CD4-positive, alpha-beta T cell treated with Interleukin-17A for 1 hour (primary cell): ENCODE measurements at places on chromosomes 13 and 19.
A peak's percentile ranks its signal among the peaks of the same experiment; 100 is the strongest.

DNA sequence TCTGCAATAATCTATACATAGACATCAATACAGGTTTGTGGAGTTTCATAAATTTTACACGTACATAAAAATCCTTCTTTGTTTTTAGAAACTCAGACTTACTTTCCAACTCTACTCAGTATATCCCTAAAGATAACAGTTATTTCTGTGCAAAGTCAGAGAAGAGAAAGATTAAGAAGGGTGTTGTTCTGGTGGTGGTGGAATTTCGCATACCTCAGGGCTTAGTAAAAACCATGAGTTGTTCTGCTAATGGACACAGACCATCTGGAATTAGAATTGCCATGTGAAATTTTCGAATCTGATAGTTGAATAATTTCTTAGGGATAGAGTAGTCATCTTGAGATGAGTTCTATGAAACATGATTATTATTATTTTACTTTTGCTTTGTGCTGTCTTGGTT is 102.7 kb downstream of the ZAR1L start:
- DNase-seq, result no peak

- no peak for DNase-seq
Observed at GRCh38 chr13:73465617-73465971, 406.8 kb downstream of the KLF5 start.

DNA sequence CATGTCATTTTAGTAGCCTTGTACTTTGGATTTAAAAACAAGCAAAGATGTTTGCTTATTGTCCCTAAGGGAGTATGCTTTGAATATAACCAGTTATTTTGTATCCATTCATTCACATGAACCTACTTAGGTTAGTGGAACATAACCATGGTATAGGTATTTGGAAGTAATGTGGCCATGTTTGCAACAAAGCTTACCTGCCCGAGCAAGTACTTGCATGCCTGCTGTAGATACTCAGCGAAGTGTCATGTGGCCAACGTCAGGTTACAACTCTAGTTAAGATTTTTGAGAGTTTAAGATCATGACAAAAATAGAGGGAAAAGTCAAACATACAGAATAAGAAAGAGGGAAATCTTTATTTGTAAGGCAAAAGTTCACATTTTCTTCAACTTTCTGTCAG is 57.2 kb downstream of the COG6 start:
- DNase-seq, result no peak

GRCh38 chr19:1155352-1156304 is 18.4 kb downstream of the SBNO2 start:
- DNase-seq, result no peak

GRCh38 chr13:68944272-68944671 is 1163.4 kb upstream of the ATXN8OS start:
- no peak for DNase-seq

- DNase-seq, result no peak
Observed at GRCh38 chr13:28854657-28855056, 34.5 kb downstream of the MTUS2 start.

GRCh38 chr13:99150575-99151361 is 49.9 kb upstream of the UBAC2 start:
- no peak for DNase-seq

- no peak for DNase-seq
Observed at GRCh38 chr19:1017115-1017905, 3.6 kb downstream of the TMEM259 start.

DNA sequence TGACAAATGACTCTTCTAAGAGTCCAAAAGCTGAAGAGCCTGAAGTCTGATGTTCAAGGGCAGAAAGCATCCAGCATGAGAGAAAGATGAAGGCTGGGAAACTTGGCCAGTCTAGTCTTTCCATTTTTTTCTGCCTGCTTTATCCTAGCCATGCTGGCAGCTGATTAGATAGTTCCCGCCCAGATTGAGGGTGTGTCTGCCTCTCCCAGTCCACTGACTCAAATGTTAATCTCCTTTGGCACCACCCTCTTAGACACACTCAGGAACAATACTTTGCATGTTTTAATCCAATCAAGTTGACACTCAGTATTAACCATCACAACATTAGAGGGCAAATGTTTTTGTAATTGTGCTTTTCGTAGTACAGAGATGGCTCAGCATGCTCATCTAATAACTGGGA is 267.5 kb upstream of the KLHL1 start:
- no peak for DNase-seq

DNA sequence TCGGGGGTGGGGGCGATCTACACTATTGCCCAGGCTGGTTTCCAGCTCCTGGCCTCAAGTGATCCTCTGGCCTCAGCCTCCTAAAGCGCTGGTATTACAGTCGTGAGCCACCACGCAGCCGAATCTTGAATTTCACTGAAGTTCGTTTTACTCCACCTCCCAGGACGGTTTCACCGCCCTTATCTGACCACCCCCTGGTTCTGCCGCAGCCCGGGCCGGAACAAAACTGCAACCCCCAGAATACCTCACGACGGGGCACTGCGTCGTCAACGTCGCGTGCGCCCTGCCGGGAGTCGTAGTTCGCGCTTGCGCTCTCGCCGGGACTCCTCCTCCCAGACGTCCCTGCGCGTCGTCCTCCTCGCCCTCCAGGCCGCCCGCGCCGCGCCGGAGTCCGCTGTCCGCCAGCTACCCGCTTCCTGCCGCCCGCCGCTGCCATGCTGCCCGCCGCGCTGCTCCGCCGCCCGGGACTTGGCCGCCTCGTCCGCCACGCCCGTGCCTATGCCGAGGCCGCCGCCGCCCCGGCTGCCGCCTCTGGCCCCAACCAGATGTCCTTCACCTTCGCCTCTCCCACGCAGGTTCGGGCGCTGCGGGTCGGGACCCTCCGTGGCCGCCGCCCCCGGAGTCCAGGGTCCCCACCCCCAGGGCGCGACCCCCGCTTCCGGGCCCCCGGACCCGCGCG is at the start of gene ATP5F1D:
Gene ATP5F1D, plus strand, starts transcription at position 335 of the 679 bp plus-strand sequence. Its CDS starts 100 bp downstream, at position 435.
- peak; percentile 93 for DNase-seq

DNA sequence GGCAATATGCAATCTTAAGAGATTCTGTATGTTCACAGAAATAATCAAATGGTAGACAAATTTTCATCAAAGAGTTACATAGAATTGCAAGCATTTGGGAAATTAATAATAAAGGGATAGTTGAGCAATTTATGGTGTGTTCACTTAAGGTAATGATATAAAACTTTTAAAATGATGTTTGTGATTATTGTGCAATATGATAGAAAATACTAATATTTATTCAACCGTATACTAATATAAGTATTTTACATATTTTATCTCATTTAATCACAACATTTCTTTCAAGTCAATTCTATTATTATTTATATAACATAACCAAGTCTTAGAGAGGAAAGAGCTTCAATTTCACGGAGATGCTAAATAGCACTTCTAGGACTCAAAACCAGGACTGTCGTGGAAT is 716.8 kb upstream of the MIR17HG start:
- DNase-seq, result no peak

DNA sequence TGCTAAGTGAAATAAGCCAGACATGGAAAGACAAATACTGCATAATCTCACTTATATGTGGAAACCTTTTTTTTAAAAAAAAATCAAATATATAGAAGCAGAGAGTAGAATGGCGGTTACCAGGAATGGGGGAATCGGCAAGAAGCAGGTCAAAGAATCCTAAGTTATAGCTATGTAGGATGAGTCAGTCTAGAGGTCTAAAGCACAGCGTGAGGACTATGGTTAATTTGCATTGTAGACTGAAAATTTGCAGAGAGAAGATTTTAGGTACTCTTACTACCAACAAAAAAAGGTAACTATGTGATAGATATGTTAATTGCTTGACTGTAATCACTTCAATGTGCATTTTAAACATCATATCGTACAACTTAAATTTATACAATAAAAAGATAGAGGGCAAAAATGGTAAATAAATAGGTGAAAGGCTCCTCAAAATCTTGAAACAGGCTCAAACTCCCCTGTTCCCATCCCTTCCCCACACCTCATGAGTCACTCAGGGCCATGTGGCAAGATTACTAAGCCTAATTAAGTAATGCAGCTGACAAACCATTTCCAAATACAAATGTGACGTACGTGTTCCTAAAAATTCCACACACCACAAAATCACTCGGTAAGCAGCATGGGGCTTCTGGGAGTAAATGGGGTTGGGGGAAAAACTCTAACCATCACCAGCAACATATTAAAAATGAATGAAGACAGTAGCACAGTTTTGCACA is 159.0 kb downstream of the USP12 start:
- no peak for DNase-seq
